Naive thymus-derived CD4-positive, alpha-beta T cell (primary cell): ENCODE measurements at places on chromosomes 11 and 22. TPM values are rescaled to one million over a fixed set of nuclear protein-coding genes. Genes with fewer than 3 reads are reported as not detected.

GRCh38 chr11:70885281-70886231 is 366.8 kb downstream of the SHANK2 start:
- DNase-seq, result no peak

- no peak for DNase-seq
Measured at GRCh38 chr11:69400771-69401590, 80.5 kb upstream of the LINC01488 start.

GRCh38 chr22:41844036-41844435 is 11.1 kb downstream of the SREBF2 start:
- DNase-seq, result no peak

The ZP1 gene
- not detected for polyA plus RNA-seq

DNA sequence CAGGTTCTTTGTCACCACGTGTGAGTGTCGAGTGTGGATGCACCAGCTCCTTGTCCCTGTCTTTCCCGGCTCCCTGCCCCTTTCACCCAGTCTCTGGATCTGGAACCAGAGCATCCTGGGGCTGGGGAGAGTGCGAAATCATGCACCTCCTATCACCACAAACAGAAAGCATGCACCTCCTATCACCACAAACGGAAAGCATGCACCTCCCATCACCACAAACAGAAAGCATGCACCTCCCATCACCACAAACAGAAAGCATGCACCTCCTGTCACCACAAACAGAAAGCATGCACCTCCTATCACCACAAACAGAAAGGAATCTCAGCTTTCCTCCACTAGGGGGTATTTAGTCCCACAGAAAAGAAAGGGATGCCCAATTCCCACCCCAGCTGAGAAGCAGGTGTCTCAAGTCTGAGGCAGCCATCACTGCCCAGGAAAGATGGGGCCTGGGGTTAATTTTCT is 5.9 kb upstream of the GLB1L3 start:
- peak; percentile 41 for DNase-seq

- DNase-seq, result no peak
Measured at GRCh38 chr11:80613655-80614054, 1172.8 kb upstream of the TENM4 start.

GRCh38 chr11:16960250-16960649 is 54.0 kb downstream of the PLEKHA7 start:
- no peak for DNase-seq

GRCh38 chr11:45156201-45156600 is 9.8 kb downstream of the PRDM11 start:
- no peak for DNase-seq

GRCh38 chr11:109015283-109015682 is 350.4 kb downstream of the DDX10 start:
- DNase-seq, result no peak

The OR5AK2 gene
- not detected for polyA plus RNA-seq

- no peak for DNase-seq
Measured at GRCh38 chr11:115930886-115931547, 426.8 kb upstream of the CADM1 start.

DNA sequence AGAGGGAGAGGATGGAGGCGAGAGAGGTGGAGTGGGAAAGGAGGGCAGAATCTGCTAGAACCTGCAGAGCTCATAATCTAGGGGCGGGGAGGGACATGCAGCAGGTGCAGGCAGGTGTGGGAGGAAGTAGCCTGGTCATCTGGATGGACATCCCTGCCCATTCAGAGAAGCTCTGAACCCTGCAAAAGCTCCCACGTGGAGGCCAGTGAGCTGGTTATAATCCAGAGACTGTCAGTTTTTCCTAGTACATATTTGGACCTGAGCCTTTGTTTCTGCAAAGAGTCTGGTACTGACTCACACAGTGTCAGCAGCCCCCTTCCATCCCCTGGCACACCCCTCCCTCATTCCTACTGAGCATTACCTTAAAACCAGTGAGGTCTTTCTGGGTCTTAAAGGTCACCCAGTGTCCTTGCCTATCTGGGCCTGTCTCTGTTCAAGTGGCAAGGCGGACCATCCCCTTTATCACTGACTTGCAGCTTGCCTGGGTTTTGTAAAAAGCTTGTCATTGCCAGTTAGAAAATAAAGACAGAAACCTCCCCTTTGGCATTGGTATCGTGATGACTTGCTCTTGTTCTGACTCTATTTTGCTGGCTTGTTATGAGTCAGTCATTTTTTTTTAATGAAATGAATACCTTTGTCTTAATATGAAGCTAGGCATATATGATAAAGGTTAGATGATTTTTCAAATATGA is 26.1 kb downstream of the PTPRJ start:
- no peak for DNase-seq

DNA sequence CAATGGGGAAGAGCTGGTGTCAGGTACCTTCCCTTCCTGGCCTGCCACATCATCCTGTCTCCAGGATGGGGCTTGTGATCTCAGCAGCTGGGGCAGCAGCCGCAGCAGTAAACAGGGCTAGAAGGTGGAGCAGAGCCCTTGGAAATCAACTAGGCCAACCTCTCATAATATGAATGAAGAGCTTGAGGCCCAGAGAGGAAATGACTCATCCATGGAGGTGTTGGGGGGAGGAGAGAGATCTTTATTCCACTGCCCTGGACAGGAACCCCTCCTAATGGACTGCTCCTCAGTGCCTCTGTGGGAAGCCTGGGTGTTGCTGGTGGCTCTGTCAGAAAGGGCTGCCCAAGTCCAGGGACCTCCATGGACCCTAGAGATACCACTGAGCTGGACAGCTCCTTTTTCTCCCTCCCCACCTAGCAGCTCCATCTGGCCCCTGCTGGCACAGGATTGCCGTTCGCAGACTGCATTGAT is 111.8 kb downstream of the OSBP2 start:
- no peak for DNase-seq

The B4GAT1 gene
- polyA plus RNA-seq, result 13.5 TPM

The CYTH4 gene
- polyA plus RNA-seq, result 49.5 TPM

DNA sequence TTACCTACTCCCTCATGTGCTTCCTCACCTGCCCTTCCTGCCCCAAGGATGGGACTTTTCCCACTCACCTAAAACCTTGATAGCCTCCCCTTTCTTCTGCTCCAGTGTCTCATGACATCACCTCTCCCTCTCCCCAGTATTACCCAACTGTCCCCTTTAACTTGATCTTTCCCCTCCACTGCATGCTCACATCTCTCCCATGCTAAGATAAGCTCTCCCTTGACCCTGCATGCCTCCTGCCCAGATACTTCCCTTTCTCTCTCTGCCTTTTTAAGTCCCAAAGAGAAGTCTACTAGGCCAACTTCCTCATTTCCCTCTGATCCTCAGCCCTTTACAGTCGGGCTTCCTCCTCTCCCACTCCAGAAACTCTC is 14.8 kb downstream of the CD3E start:
- no peak for DNase-seq

The TSSK2 gene
- polyA plus RNA-seq, result not detected

- no peak for DNase-seq
Measured at GRCh38 chr11:1444321-1444720, 42.3 kb downstream of the MOB2 start.

GRCh38 chr22:47034076-47034808 is 271.8 kb downstream of the TBC1D22A start:
- no peak for DNase-seq

- no peak for DNase-seq
Measured at GRCh38 chr11:12434325-12434654, 56.9 kb downstream of the PARVA start.

The TRIM77 gene
- not detected for polyA plus RNA-seq

GRCh38 chr11:35246745-35247144 is 107.8 kb downstream of the CD44 start:
- no peak for DNase-seq

The CECR2 gene
- polyA plus RNA-seq, result not detected

GRCh38 chr11:68142028-68142412 is 20.8 kb upstream of the CHKA start:
- DNase-seq, result no peak

- DNase-seq, result peak; percentile 43
Measured at GRCh38 chr11:1335811-1336761, 26.7 kb upstream of the TOLLIP start.

DNA sequence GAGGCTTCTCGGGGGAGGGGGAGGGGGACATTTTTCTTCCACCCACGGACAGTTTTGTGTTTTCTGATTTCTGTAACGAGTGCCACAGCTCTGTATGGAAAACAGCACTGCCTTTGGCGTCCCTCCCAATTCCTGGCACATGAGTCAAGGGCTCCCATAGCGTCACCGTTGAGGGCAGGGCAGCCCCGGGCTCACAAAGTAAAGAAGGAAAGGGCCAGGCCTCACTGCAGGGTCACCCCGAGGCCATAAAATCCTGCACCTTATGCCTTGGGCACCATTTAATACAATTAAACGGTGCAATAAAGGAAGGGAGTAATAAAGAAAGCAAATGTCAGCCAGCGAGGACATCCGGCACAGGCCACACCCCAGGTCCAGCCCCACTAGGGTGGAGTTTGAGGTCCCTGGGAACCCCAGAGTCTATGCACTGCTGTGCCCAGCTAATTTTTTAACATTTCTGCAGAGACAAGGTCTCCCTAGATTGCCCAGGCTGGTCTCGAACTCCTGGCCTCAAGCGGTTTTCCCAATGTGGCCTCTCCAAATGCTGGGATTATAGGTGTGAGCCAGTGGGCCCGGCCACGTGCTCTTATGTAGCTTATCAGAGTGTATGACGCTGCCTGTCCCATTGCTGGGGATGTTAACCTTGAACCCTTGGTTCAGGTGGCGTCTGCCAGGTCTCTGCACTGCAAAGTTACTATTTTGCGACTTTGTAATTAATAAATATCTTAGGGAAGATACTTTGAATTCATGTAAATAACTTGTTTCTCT is 13.6 kb upstream of the MUC2 start:
- DNase-seq, result no peak

GRCh38 chr11:131957201-131957600 is 586.8 kb downstream of the NTM start:
- no peak for DNase-seq

DNA sequence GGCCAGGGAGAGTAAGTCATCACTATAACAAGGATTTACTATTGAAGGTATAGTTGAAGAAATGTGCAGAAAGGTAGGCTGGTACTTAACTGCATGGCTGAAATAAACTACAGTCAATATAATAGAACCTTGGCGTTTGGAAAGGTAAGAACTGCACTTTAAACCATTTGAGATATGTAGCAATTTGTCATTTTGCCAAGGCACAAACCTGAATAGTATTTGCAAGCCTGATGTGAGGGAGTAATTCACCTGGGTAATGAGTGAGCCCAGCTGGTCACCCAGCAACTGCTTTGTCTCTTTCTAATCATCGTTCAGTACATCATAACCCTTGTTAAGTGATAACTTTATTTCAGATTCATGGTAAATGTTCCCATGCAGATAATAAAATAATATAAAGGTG is 62.3 kb upstream of the SCUBE2 start:
- DNase-seq, result no peak

The SRSF8 gene
- 86.2 TPM for polyA plus RNA-seq

DNA sequence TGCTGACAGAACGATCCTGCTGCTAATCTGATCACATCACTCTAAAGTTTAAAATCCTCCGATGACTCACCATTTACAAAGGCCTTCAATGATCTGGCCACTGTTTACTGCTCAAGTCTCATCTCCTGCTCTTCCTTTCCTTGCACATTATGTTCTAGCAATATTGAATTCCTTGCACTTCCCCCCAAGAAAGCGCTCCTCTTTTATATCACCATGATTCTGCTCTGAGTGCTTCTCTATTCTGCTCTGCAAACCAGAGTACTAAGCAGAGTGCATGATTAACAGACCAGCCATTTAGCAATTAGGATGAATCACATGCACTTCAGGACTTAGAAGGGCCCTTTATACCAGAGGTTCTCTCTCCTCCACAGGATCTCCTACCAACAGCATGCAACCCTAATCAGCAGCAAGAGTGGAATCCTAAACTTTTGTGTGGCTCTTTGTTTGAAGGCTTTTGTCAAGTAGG is 1122.8 kb upstream of the CCDC90B start:
- DNase-seq, result no peak

DNA sequence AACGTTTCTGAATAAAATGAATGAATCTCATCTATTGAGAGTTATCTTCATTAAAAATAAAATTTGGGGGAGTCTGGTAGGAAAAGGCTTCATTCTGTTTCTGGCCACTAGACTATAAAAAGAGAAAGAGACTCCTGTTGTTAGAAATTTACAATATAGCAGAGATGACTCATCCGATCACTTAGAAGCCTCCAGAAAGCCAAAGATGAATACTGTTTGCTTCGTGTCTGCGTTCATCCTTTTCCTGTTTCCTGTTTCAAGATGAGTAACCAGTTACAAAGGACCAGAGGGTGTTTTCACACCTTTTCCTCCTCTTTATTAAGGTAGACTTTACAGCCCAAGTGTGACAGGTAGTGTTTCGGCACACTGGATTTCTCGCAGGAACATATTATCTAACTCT is 1120.7 kb downstream of the LRRC4C start:
- no peak for DNase-seq

The NPAS4 gene
- polyA plus RNA-seq, result not detected
